ENCODE measurements at places on chromosomes 4 and X.
A peak's percentile ranks its signal among the peaks of the same experiment; 100 is the strongest.

- H3K36me3 ChIP-seq, result no peaks in the 10 kb centered on the region
- H3K27me3 ChIP-seq, result peaks cover 46% of the 10 kb centered on the region
- H3K4me3 ChIP-seq, result no peak overlapping the region
- DNase-seq, result no peak
- H3K27ac ChIP-seq, result no peak overlapping the region
- peaks cover 4% of the 10 kb centered on the region for H3K4me1 ChIP-seq
Measured at GRCh38 chr4:65661471-65661870, 8.8 kb downstream of the EPHA5 start.

GRCh38 chr4:25888781-25889180 is 25.2 kb upstream of the SMIM20 start:
- H3K27ac ChIP-seq, result no peak overlapping the region
- H3K4me3 ChIP-seq, result no peak overlapping the region
- H3K4me1 ChIP-seq, result peaks cover 24% of the 10 kb centered on the region
- no peak for DNase-seq
- H3K27me3 ChIP-seq, result peaks cover 7% of the 10 kb centered on the region
- H3K36me3 ChIP-seq, result no peaks in the 10 kb centered on the region

DNA sequence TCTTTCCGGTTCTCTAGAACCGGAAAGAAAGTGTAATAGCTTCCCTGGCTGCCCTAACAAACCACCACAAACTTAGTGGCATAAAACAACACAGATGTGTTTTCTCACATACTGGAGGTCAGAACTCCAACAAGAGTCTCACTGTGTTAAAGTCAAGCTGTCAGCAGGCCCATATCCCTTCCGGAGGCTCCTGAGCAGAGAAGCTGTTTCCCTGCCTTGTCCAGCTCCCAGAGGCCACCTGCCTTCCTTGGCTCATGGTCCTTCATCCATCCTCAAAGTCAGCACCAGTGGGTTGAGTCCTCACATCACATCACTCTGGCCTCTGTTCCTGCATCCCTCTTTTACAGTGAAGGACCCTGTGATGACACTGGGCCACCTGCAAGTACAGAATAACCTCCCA is 49.8 kb upstream of the HMX1 start:
- no peaks in the 10 kb centered on the region for H3K36me3 ChIP-seq
- H3K27me3 ChIP-seq, result peaks cover 55% of the 10 kb centered on the region
- no peak overlapping the region for H3K27ac ChIP-seq
- DNase-seq, result no peak
- H3K4me1 ChIP-seq, result no peaks in the 10 kb centered on the region

DNA sequence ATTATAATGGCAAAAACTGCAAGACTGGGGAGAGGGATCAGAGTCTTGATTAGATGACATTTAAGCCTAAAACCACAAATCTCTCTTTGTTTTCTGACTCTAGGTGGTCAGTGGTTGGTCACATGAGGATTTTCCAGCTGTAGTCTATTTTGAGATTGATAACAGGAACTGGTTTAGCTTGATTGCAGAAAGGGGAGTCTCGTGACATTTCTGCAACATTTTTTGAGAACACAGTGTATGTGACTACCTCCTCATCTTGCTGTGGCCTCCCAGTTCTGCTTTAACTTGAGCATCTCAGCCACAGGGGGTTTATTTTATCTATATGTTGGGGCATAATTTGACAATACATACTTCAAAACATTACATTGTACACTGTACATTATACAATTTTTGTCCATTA is 726.4 kb upstream of the MAGEB2 start:
- H3K27me3 ChIP-seq, result no peaks in the 10 kb centered on the region
- H3K4me3 ChIP-seq, result no peak overlapping the region
- DNase-seq, result no peak
- no peak overlapping the region for H3K27ac ChIP-seq

DNA sequence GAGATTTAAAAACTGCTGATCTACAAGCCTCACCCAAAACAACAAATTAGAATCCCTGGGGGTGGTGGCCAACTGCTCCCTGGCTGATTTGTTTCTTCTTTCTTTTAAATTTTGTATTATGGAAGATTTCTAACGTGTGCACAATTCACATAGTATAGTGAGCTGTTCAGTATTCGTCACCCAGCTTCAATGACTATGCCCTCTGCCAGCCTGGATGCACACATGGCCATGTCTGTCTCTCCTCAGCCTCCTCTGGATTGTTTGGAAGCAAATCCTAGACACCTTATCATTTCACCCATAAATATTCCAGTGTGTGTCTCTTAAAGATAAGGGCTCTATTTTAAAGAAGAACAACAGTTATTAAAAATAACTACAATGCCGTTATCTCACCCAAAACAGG is 61.9 kb downstream of the PDGFRA start:
- no peaks in the 10 kb centered on the region for H3K4me1 ChIP-seq
- no peaks in the 10 kb centered on the region for H3K27me3 ChIP-seq
- DNase-seq, result no peak
- peaks cover 66% of the 10 kb centered on the region for H3K36me3 ChIP-seq

GRCh38 chrX:16466640-16467432 is 183.1 kb upstream of the S100G start:
- no peaks in the 10 kb centered on the region for H3K36me3 ChIP-seq
- DNase-seq, result no peak
- no peaks in the 10 kb centered on the region for H3K27me3 ChIP-seq
- H3K27ac ChIP-seq, result no peak overlapping the region
- H3K4me3 ChIP-seq, result no peak overlapping the region
- H3K4me1 ChIP-seq, result peaks cover 7% of the 10 kb centered on the region

- no peaks in the 10 kb centered on the region for H3K27me3 ChIP-seq
- peak overlapping the region; percentile 97 for H3K4me3 ChIP-seq
- H3K36me3 ChIP-seq, result peaks cover 3% of the 10 kb centered on the region
- peak overlapping the region; percentile 79 for H3K27ac ChIP-seq
- peaks cover 9% of the 10 kb centered on the region for H3K4me1 ChIP-seq
Measured at GRCh38 chrX:7926914-7927258, 327 bp downstream of the PNPLA4 start.

DNA sequence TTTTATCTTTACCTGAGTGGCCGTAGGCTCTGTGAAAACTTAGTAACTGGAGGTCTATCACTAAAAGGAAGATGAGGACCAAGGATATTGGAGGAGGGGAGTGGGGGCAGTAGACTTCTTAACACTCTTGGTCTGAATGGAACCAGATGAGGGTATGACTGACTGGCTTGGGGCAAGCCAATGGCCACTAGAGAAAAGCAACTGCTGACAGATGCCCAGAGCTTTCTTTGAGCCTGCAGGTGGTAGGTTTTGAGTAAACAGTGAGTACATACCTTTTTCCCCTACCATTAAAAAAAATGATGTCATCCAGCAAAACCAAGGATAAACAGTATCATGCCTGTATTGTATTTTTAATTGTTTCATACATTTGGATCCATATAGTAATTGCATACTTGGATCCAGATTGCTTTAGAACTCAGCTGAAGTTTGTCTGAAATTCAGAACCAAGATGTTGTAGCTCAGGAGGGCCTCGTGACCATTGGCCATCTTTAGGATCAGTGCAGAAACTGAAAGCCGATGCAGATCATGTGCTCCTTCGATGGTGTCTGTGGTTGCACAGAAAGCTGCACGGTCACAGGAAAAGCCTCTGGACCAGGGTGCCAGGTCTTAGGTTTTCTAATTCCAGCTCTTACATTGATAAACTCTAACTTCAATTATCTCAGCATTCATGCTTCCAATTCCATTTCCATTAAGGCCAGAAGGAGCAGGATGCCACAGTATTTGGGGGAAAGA is 131.0 kb downstream of the PDGFRA start:
- H3K4me1 ChIP-seq, result peaks cover under 1% of the 10 kb centered on the region
- no peak overlapping the region for H3K4me3 ChIP-seq
- H3K27ac ChIP-seq, result no peak overlapping the region
- peaks cover 4% of the 10 kb centered on the region for H3K27me3 ChIP-seq
- no peaks in the 10 kb centered on the region for H3K36me3 ChIP-seq

DNA sequence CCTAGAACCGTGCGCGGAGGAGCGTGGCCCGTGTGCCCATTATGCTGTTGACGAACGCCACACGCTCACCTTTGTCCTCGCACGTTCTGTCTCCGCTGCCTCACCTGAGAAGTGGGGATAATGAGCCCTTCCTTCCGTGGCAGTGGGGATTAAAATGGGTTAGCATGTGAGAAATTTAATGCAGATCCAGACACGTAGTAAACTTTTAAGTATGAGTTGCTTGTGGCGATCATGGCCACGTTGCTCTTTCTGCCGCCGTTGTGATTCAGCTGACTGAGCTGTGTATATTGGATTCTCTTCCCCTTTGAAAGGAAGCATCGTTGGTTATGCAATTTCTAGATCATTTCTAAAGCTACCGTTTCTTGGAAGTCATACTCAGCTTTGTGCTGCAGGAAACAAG is 16.5 kb downstream of the TBC1D14 start:
- H3K4me3 ChIP-seq, result no peak overlapping the region
- H3K27me3 ChIP-seq, result no peaks in the 10 kb centered on the region
- no peak for DNase-seq
- peak overlapping the region; percentile 78 for H3K27ac ChIP-seq
- peaks cover 22% of the 10 kb centered on the region for H3K36me3 ChIP-seq

DNA sequence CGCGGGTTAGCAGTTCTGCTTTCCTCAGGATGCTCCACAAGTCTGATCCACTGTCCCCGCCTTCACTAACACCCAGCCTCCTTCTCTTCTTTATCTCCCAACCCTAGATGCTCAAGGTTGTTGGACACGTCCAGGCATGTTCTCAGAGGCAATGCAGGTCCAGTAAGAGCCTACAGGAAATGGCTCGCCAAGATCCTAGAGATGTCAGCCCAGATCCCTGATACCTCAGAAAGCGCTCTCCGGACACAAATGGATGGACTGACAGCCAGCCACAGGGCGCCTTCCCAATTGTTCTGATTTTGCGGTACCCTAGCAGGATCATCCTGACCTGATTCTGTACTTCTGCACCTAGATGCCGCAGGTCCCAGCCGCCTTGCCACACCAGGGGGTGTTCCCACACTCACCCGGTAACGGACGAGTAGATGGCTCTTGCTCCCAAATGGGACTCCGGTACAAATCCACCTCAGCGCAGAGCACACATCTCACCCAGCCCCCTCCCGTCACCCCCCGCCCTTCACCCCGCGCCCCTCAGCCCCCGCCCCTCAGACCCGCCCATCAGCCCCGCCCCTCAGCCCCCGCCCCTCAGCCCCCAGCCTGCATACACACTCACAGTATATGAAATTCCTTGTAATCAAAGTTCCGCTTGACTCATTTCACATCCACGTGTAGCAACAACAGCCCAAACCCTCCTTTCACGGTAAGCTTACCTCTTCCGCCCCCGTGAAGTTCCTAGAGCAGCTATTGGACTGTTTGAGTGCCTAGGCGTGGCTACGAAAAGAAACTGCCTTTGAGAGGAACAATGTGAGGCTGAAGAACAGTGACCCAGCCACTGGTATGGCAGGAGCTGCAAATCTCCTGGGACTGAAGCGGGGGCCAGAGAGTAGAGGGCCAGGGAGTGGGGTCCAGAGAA is at the start of gene EDA2R:
Gene EDA2R (minus strand): TSS at position 488 of the 910 bp plus-strand sequence. CDS start 23,058 bp downstream, outside the sequence.
- peak within 1 kb of the TSS; percentile 91 for H3K4me3 ChIP-seq
- H3K36me3 ChIP-seq, result no peaks in the 10 kb centered on the region
- no peak for DNase-seq
- H3K27me3 ChIP-seq, result no peaks in the 10 kb centered on the region
- peak within 1 kb of the TSS; percentile 89 for H3K27ac ChIP-seq

- no peaks in the 10 kb centered on the region for H3K27me3 ChIP-seq
- H3K27ac ChIP-seq, result no peak overlapping the region
- no peaks in the 10 kb centered on the region for H3K4me1 ChIP-seq
- H3K4me3 ChIP-seq, result no peak overlapping the region
Measured at GRCh38 chr4:125225806-125226205, 88.9 kb upstream of the FAT4 start.
